ENCODE measurements at places on chromosomes 3 and 15.
A peak's percentile ranks its signal among the peaks of the same experiment; 100 is the strongest.

- no peak for DNase-seq
These were observed 17.8 kb downstream of the FAH start for GRCh38 chr15:80170596-80170995.

DNA sequence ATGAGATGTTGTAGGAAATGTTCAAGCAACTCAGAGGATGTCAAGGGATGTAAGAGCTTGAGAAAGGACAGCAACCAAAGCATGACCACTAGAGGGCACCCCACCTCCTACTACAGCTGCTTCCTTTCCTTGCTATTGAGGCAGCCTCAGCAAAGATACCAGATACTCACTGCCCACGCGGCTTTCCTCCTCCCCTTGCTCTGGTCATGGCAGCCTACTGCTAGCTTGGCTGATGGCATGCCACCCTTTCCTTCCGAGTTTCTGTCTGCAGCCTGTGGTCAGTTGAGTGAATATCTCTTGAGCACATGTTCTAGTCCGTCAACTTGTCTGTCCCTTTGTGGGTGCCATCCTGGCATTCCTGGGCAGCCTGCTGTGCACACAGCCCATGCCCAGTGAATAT is 4.4 kb upstream of the CXCR6 start:
- peak; percentile 96 for DNase-seq

GRCh38 chr3:122618614-122619013 is 41.2 kb downstream of the PARP15 start:
- no peak for DNase-seq

GRCh38 chr15:52786436-52787122 is 3.6 kb downstream of the ONECUT1 start:
- DNase-seq, result peak; percentile 65

DNA sequence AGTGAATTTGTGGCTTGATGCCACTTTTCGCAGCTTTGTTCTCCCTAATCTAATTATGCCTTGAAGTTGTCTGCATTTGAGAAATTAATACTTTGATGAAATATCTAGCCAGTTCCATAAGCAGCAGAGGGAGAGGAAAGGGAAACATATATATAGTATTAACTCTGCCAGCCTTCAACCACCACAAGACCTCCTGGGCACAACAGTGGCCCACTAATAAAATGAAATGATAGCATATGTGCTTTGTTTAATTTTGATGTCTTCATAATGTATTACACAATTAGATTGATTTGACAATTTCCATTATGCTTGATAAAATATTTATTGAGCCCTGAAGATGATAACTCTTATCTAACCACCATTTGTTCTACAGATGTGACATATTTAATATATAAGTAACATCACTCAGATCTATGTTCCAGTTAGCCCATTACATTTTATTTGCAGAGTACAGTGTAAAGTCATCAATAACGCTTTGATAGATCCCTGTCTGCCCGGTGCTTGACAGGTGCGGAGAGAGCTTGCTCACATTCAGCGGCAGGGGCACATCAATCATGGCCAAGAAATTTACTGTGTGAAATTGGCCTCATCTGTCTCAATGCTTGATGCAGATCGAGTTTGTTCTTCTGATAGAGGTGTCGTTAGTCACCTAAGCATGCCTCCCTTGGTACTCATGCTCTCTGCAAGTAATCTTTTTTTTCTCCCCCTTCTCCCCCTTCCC is 187.4 kb downstream of the MECOM start:
- DNase-seq, result no peak

- peak; percentile 35 for DNase-seq
These were observed 54.2 kb upstream of the SPATA12 start for GRCh38 chr3:57006179-57006657.
